ENCODE measurements at places on chromosomes 3 and 15.

DNA sequence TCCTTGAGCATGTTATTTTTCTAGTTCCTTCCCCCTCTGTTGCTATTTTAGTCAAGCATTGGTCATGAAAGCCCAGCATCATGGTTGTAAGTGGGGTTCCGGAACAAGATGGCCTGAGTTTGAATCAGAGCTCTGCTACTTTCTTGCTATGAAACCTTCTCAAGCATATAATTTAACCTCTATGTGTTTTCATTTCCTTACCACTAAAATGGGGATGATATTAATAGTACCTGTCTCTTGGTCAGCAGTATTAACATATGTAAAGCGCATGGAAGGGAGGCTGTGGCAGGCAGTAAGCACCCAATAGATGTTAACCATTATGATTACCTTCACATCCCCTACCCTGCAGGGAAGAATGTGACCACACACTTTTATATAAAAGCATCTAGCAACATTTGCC is 14.3 kb upstream of the SPRED1 start:
- no peak for DNase-seq

- no peak for DNase-seq
Measured at GRCh38 chr3:129235344-129235917, 14.0 kb upstream of the COPG1 start.

GRCh38 chr15:81304226-81304625 is 19.7 kb downstream of the STARD5 start:
- DNase-seq: no peak

DNA sequence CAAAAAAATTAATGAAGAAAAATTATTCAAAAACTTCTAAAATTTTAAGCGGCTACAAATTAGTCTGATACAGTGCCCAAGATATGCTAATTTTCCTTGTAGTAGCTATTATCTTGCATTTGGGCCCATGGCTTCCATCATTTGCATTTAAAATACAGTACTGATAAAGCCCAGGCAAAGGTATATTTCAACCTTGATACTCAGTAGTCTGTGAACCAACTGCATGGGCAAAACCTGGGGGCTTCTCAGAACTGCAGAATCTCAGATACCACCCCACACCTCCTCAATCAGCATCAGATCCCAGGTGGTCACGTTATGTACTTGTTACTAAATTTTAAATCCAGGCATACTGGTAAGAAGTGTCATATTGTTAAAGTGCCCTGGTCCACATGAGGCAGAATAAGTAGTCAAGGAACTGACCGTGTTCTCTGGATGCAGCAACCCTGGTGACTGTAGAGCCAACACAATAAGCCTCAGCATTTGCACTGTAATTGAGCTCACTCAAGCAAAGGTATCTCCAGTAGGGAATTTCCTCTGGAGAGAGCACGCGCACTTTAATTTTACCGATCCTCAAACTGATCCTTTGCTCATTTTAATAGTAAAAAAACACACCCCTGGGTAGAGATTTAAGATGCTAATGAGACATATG is 31.9 kb downstream of the ZNF385D start:
- peak; percentile 21 for DNase-seq

- DNase-seq: no peak
Measured at GRCh38 chr3:31766669-31767068, 214.4 kb downstream of the OSBPL10 start.

Data from neural progenitor cell (in vitro differentiated cells).